ENCODE measurements at places on chromosomes 12 and 14.

- DNase-seq, result no peak
Measured at GRCh38 chr12:89470741-89471509, 53.7 kb downstream of the GALNT4 start.

DNA sequence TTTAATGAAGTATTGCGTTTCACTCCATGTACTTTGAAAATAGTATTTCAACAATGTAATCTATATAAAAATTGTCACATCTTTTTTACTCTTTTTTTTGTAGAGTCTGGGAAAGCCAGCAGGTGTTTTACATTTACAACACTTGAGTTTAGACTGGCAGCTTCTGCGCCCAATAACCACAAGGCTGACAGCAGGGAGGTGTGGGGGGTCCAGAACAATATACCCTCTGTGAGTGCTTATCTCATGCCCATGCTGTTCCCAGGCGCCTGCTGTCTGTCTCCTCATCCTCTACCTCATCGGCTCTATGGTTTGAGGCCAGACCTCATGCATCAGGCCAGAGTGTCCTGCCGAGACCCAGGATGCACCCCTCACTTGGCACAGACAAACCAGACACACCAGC, 24.9 kb downstream of the FBRSL1 start:
- DNase-seq, result no peak

GRCh38 chr12:121926874-121927706, 8.7 kb downstream of the CFAP251 start:
- DNase-seq, result no peak

- no peak for DNase-seq
Measured at GRCh38 chr14:23828616-23829015, 125.0 kb upstream of the DHRS4 start.

DNA sequence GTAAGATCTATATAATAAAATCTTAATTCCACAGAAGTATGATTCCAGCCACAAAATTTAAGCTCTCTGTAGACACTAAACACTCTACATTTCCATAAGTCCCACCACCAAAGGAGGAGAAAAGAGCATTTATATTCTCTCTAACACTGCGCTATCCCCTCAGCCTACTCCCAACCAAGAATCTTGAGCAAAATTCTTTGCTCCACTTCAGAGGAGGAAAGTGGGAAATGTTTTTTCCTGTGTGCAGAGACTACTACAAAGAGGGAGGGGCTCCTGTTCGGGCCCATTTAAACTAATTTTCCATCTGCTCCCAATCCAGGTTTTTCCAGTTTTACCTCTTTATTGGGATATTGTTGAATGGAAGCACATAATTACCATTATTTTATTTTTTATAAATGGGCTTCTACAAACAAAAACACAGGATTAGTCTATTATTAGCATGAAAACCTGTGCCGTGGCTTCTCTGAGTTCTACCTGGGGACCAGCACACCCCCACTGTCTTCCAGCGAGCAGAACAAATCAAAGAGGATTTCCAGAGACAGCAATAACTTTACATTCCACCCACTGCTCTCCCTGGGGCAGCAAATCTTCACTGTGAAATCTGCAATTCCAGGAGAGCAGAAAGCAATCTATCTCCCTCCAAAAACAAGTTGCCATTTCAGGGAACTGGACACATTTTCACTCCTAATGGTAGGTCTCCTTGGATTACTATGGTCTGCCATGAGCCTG, 174.0 kb downstream of the DAD1 start:
- no peak for DNase-seq

- DNase-seq, result no peak
Measured at GRCh38 chr12:45475594-45475993, 253.9 kb upstream of the ARID2 start.

DNA sequence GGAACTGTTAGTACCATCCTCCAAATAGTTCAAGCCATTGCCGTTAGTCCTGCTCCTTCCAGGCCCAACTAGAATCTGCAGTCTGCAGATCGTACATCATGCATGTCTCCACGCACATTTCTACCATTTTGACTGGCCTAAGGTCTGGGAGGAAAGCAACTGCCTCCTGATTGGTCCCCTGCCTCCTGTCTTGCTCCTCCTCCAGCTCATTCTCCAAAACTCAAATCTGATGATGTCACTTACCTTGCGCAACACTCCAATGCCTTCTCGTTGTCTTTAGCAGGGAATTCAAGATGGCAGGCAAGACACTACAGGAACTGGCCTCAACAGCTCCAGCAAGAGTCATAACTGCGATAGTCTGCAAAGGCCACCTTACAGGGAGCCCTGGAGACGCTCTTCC, 9.7 kb upstream of the HCAR1 start:
- DNase-seq, result no peak

GRCh38 chr14:23582906-23583760, 4.5 kb upstream of the JPH4 start:
- no peak for DNase-seq

- DNase-seq, result no peak
Measured at GRCh38 chr12:6407236-6407954, 23.4 kb downstream of the LTBR start.

DNA sequence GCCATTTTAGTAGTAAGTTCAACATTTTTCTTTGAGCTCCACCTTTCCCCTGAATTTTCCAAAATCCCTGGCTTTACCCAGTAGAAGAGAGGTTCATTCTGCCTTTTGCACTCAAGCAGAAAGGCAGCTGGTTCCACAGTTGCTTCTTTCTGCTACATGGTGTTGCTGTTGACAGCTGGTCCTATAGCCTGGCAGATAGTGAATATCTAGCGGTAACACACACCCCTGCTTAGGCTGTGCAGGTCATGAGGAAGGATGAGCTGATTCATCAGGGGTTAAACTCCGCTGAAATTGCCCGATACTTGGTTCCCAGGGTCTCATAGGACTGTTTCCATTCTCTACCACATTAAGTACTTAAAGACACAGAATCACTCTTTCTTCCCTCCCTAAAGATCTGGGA, 62.4 kb downstream of the PUS7L start:
- DNase-seq, result no peak

GRCh38 chr12:4353785-4354208, 25.7 kb downstream of the FGF23 start:
- DNase-seq, result peak; percentile 24

DNA sequence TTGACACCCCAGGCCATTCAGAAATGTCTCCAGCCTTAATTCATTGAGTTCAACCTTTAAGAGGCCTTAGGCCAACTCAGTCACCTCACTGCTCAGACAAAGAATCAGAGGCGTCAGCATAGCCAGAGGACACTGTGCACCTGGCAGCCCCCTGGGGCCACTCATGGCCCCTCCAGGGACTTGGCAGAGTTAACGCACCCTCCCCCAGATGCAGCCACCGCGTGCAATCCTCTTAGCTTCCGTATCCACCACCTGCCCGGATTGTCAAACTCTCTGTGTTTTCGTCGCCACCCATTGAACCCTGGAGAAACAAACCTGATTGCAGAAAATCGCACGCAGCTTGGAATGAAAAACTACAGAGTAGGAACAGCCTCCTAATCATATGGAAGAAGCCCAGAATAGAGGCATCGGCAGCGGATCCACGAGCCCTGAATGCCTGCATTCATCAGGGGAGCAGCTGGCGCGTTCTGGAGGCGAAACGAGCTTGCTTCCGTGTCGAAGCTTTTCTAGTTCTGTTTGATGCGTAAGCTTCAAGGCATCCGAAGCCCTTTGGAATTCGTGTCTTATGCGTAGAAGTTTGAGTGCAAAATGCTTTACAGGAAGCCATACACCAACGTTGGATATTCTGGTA, 22.4 kb downstream of the BRI3BP start:
- DNase-seq, result no peak

- DNase-seq, result peak; percentile 20
Measured at GRCh38 chr12:26122681-26123481, 2.0 kb downstream of the BHLHE41 start.

DNA sequence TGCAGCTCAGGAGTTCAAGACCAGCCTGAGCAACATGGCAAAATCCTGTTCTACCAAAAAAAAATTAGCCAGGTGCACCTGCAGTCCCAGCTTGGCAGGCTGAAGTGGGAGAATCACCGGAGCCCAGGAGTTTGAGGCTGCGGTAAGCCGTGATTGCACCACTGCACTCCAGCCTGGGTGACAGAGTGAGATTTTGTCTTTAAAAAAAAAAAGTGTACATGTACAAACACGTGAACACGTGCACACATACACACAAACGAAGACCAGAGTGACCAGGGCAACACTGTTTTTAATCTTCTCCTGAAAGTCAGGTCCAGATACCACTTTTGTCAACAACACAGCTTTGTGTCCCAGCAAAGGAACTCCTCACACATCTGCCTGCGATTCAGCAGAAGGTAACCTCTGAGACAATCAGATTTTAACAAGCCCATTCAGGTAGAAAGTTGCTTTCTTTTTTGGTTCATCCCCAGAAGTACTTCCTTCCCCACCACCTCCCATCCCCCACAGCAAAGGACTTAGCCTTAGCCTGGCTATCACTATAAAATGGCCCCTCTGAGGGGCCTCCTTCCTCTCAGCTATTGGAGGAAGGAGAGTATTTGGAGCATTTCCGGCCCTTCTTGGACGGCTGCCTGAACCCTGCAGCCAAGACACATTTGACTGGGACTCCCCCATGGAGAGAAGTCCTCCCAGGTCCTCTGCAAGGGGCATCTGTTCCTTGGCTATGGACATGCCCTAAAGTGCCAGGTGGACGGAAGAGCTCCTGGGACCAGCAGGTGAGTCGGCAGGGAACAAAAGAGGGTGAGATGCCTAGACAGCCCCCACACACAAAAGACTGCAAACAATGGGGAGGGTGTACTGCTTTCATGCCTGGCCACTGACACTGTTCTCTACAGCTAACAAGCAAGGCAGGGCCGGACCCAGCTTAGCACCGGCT, 9.8 kb downstream of the CTDSP2 start:
- no peak for DNase-seq

DNA sequence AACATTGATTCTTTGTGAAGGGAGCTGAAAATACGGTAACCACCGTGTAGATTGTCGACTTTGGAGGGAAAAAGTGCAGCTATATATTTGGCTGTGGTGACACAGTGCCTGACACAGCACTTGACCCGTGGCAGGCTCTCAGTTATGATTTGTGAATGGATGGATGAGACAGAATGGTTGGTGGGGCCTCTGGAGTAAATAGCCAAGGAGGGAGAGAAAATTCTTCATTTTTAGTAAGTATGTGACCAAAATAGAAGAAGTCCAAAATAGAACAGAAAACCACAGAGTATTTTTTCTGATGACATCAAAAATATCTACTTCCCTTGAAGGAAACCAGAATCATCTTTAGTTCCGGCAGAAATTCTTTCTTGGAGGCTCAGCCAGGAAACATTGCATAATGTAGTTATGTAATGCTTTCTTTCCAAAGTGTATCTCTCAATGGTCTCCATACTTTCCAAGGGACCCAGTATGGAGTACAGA, 82.0 kb upstream of the WSCD2 start:
- DNase-seq, result no peak

- DNase-seq, result no peak
Measured at GRCh38 chr14:94771158-94771905, 1.4 kb upstream of the GSC start.

GRCh38 chr14:22791301-22791700, 23.9 kb downstream of the SLC7A7 start:
- no peak for DNase-seq

- DNase-seq, result no peak
Measured at GRCh38 chr14:97282210-97283004, 485.2 kb downstream of the VRK1 start.

DNA sequence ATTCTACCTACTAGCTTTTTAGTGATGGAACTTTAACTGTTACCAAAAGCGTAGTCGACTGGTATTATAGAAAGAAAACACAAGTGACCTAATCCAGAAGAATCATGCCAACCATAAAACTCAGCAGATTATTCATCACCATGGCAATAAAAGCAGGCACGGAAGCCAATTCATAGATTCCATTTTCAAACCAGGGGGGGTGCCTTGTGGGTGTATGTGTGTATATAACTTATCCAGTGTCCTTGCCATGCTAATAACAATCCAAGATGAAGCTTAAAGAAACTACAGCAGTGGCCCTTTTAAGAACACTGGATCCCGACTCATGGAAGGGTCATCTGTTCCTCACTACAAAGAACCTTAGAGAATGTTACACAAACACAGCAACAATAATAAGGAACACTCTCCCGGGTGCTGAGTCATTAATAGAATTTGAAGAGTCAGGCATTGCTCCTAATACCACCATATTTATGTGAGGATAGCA, 61.0 kb downstream of the EPS8 start:
- DNase-seq, result no peak

DNA sequence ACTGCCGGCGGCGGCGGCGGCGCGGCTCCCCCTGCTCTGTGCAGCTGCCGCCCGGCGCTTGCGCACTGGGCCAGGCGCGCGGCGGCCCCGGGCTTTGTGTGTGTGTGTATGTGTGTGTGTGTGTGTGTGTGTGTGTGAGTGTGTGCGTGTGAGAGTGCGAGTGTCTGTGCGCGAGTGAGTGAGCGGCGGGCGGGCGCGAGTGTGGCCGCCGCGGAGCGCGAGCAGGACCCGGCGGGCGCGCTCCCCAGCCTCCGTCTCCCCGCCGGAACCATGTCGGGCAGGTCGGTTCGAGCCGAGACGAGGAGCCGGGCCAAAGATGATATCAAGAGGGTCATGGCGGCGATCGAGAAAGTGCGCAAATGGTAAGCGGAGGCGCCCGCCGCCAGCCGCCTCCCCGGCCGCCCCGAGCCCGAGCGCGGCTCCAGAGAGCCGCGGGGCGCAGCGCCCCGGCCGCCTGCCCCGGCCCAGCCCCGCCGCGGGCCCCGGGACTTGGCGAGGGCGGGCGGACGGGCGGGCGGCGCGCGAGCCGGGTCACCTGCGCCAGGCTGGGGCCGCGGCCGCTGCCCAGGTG, at the start of gene BCL7A:
TSS of gene BCL7A (plus strand) at position 63 of the 571 bp plus-strand sequence. CDS start at position 271, 208 bp downstream.
- peak; percentile 55 for DNase-seq

DNA sequence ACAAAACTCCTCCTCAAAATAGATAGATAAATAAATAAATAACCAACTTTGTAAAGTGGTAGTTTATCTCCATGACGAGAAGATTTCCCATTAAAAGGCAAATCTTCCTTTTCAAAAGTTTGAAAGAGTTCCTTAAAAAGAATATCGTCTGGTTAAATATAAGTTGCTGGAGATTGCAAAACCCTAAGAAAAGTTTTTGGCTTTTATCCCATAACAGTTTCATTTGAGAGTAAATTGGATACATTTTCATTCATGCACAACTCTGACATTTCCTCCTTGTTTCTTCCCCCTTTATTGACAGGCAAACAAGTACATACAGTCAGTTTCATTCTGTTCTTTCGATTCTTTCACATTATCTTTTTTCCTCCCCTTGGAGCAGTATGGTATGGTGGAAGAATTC, 45.4 kb upstream of the BTG1 start:
- DNase-seq, result no peak

GRCh38 chr12:124786061-124786964, 77.4 kb downstream of the SCARB1 start:
- no peak for DNase-seq

- DNase-seq, result peak; percentile 50
Measured at GRCh38 chr12:6167327-6168280, 32.6 kb upstream of the CD9 start.
